Cortex of kidney (tissue), 1 donor: ENCODE measurements at places on chromosomes 6 and 20.

- no peak for DNase-seq
Observed at GRCh38 chr20:53981752-53982437, 88.5 kb downstream of the BCAS1 start.

DNA sequence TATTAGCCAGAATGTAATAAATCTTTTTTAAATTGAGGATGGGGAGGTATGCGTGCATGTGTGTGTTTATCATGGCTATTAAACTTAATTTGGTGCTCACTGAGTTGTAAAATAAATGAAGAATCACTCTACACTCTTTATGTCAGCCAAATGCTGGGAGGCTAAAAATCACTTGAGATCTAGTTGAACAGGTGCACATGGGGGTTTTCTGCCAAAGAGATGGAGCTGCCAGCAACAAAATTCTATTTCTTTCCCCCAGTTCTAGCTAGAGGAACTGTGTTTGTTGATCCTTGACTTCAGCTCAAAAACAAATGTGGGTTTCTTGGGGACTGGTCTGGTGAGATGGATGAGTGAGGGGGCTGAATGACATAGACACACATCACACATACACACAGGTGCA, 183.3 kb upstream of the BTBD3 start:
- no peak for DNase-seq

DNA sequence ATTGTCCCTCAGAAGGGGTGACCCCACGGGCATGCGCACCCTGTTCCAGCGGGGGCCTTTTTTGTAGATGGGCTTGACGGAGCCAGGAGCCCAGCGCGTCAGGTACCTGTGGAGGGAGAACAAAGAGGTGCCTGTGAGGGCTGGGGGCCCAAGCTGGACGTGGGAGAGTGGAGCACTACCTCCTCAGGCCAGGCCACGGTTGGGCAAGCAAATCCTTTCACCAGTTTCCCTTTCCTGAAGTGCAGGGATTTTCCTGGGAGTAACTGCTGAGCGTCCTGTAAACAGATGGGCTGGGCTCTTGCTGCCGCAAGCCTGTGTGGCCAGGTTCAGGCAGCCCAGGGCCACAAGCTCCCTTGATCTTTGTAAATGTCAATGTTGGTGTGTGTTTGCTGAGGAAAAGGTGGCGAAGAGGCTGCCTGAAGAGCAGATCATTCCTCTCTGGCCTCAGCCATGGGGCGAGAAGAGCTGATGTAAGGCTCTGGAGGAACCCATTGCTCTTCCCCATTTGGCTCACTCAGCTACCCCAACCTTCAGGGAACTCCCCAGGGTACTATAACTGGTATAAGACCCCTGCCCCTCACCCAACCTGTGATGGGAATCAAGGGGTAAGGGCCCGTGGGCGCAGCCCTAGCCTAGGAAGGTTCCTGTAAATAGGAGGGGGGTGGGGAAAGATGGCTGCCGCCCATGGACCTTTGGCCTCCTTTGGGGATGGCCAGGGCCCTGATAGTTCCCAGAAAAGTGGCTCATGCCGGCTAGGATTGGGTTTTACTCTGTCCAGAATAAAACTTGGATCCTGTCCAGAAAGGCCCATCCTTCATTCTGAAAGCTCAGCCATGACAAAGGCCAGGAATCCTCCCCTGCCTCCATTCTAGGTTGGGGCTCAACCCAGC, 15.5 kb downstream of the MRPS18A start:
- DNase-seq, result no peak

DNA sequence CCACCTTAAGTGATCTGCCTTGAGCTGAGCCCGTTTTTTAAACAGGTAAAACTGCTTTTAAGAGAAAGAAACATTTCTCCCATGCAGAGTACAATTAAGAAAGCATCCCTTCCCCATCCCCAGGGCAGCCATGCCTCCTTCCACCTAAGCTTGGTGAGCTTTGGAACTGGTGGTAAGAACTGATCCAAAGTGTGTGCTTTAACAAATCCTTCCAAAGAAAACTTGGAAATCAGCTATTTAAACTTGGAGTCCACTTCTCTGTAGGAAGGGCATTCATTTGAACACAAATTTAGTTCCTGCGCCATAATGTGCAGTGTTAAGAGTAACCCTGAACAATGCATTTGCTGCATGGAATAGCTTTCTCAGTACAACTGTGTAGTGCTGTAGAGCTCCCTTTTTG, 17.0 kb downstream of the GMDS start:
- DNase-seq, result no peak

DNA sequence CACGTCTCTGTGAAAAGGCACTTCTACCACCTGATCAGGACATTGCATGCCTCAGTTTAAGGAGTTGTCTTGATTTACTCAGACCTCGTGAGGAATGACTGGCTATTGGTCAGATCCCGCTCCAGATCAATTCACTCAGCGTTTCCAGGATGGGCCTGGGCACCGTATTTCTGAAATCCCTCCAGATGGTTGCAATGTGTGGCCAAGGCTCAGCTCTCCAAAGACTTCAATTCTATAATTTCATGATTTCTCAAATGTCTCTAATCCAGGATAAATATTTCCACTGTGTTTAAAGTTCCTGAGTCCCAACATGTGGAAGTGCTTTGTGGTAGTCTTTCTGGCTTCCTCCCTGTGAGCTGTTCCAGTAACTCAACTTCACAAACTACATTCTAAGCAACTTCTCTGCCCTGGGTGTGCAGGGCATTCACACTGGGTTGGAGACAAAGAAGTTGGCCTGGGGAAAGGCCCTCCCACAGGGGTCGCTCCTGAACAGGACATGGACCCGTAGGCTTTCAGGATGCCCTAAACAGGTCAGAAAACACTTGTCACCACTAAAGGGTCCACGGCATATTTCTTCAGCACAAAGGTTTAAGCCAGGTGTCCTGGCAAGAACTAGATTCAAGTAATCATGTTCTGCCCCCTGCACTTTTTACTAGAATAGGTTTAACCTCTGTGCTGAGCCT, 212.1 kb downstream of the WDR27 start:
- no peak for DNase-seq

DNA sequence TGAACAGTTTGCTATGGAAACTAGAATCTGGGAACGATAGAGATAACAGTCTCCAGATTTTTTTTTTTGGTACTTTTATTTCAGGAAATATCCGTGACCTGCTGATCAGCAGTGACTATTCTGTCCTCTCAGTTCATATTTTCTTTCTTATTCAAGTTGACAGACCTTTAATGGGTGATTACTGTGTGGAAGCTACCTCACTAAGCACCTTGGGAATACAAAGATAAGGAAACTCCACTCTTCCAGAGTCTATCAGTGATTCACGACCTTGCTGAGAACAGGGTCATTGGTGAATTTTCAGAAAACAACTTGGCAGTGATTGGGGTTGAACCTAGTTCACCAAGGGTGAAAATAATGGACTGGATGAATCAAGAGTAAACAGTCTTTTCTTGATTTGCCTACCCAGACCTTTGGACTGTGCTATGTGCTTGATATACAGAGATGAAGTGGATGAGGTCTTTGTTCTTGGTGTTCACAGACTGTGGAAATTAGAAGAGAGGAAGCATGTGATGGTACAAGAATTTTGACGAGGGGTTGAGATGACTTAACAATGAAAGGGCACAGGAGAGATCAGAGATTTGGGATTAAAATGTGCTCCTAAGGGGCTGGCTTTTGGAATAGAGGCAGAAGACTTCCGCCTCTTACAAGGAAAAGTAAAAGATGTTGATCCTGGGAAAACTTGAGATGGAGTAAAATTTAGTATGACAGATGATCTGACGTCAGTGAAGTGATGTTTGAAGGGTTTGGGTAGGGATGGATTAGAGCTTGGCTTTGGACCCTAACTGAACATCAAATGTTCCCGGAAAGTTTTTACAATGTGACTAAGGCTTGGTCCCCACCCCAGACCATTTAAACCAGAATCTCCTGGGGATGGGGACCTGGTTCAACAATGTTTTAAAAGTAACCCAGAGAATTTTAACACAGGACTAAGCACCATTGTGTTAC, 1.2 kb downstream of the KAT14 start:
- DNase-seq, result no peak

- no peak for DNase-seq
Observed at GRCh38 chr6:109516929-109517328, 33.9 kb upstream of the ZBTB24 start.

DNA sequence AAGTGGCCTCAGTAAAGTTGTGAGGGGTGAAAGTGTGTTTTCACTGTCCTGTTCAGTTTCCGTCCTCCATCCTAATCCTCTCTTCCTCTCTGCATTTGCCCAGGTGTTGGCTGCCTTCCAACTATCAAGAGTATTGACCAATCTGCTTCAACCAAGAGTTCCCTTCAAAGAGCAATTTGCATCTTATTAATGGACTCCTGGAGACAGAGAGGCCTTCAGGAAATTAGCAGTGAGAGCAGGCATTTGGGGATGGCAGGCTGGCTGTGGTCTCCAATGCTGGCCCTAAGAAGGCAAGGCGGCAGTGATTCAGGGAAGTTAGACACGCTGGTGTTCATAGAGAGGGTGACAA, 77.2 kb downstream of the GPR6 start:
- DNase-seq, result no peak

GRCh38 chr6:31321820-31322219, 35.2 kb downstream of the HLA-B start:
- no peak for DNase-seq

- no peak for DNase-seq
Observed at GRCh38 chr6:166739976-166740318, 112.9 kb upstream of the RPS6KA2 start.

DNA sequence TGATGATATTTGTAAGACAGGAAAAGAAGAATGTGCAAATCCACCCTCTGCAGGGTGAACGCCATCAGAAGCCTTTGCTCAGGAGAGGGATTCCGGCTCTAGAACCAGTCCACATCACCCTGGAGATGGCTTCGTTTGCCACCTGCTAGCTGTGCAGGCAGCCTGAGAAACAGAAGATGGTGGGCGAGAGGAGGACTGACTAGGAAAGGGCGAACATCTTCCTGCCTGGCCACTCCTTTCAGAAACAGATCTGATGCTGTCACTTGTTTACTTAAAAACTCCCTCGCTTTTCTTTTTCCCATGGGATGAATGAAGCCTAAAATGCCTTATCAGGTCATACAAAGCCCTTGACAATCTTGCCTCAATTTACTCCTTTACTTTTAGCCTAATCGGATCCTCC, 1.2 kb downstream of the PTPRA start:
- no peak for DNase-seq

DNA sequence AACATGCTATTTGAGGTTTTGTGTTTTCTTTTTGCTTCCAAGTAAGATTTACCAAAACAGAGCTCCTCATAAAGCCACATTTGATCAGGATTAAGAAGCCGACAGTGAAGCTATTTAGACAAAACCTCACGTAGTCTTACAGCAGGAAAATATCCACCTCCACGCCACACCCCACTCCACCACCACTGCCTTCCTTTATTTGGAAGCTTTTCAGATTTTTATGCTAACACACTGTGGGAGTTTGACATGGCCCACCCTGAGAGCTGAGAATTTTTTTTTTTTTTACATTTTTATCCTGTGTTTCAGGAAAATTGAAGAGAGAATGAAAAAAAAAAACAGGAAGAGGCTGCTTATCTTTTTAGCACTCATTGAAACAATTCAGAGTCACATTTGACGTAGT, 104.8 kb upstream of the MC3R start:
- no peak for DNase-seq
